Vagina (tissue), 2 donors: ENCODE measurements at places on chromosomes 3 and 15. TPM values are rescaled to one million over a fixed set of nuclear protein-coding genes. Genes with fewer than 3 reads are reported as not detected.

- no peak for DNase-seq
Observed at GRCh38 chr15:65923264-65923663, 54.0 kb downstream of the RAB11A start.

APEH gene
- total RNA-seq = 53.3 TPM

GRCh38 chr15:62135532-62136134 is 29.5 kb downstream of the C2CD4B start:
- DNase-seq = no peak

- DNase-seq = no peak
Observed at GRCh38 chr3:188421151-188421821, 267.3 kb downstream of the LPP start.

- DNase-seq = no peak
Observed at GRCh38 chr15:30921106-30921505, 17.4 kb downstream of the FAN1 start.

DNA sequence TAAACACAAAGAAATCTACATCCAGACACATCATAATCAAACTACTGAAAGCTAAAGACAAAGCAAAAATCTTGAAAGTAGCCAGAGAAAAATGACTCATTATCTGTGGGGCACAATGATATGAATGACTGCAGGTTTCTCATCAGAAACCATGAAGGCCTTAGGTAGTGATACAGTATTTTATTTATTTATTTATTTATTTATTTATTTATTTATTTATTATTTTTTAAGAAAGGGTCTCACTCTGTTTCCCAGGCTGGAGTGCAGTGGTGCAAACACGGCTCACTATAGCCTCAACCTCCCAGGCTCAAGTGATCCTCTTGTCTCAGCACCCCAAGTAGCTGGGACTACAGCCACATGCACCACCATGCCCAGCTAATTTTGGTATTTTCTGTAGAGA is 15.2 kb downstream of the CCK start:
- DNase-seq = no peak

SEMA5B gene
- total RNA-seq = 0.25 TPM

GRCh38 chr15:92074101-92074500 is 220.6 kb downstream of the SLCO3A1 start:
- no peak for DNase-seq

- no peak for DNase-seq
Observed at GRCh38 chr3:12758025-12758781, 856 bp downstream of the TMEM40 start.

KBTBD8 gene
- total RNA-seq = 0.49 TPM

GABRR3 gene
- not detected for total RNA-seq

DNA sequence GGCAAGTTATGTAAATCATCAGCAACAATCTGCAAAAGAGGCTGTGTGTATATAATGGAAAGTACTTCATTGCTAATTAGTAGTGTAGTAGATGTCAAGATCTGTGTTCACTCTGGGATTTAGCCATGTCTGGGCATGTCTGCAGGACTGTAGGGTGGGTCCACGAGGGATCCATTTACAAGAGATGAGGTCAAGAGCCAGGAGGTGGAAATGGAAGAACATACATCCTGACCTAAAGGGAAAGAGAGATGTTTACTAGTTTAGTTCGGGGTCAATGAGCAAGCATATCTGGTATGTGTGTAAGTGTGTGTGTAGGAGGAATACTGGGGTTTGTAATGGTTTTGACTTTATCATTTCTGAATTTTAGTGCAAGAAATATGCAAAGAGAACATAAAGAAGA is 171.5 kb upstream of the NANOGP8 start:
- no peak for DNase-seq

ZNF774 gene
- 8.3 TPM for total RNA-seq

DNA sequence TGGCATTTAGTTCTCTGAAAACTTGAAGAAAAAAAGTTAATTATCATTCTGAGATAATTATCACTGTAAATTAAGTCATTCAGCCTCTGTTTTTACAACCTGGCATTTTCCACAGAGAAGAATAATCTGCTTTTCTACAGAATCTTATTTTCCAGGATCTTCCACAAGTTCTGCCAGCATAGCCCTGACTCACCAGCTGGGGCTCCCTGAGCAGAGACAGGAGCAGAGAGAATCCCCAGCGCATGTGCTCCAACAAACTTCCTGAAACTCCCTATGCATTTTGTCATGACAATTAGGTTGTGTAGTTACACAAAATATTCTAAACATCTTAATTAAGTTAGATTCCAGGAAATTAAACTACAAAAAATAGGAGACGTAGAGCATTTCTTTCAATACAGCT is 32.1 kb upstream of the TMEM207 start:
- no peak for DNase-seq

CADPS gene
- 12.8 TPM for total RNA-seq

TICRR gene
- total RNA-seq = 5.2 TPM

DNA sequence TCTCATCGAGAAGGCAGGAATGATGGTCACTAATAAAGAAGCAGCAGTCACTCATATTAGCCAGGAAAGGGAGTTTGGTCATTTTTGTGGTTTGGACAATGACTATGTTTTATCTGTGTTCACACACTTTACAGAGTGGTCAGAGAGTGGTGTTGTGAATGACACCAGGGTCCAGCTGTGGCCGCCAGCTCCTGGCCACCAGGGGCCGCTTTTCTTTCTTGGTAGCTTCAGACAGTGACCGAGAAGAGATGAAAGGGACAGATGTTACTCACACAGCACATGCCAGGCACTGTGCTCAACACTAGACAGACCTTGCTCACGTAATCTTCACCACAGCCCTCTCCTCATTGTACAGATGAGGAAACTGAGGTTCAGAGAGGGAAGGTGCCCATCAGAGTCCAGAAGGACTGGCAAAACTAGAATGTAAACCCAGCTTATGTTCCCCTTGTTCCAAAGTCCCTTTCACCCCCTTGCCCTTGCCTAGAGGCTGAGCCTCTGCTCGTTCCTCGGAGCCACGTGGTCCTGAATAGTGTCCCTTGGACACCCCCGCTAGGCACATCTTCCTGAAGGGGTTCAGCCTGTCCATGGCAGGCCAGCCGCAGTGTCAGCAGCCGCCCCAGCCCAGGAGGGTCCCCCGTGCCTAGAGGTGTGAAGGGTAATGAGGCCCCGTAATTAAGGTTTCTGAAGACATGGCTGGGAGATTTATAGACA is 55.6 kb downstream of the CYP11A1 start:
- DNase-seq = no peak

SCAMP5 gene
- total RNA-seq = 6.6 TPM

GRCh38 chr3:152713989-152714388 is 120.9 kb upstream of the P2RY1 start:
- no peak for DNase-seq

NRG4 gene
- total RNA-seq = not detected

- no peak for DNase-seq
Observed at GRCh38 chr15:40506964-40507571, 36.3 kb downstream of the CHST14 start.

GRCh38 chr3:117398141-117398899 is 688.7 kb downstream of the TUSC7 start:
- DNase-seq = no peak

DNA sequence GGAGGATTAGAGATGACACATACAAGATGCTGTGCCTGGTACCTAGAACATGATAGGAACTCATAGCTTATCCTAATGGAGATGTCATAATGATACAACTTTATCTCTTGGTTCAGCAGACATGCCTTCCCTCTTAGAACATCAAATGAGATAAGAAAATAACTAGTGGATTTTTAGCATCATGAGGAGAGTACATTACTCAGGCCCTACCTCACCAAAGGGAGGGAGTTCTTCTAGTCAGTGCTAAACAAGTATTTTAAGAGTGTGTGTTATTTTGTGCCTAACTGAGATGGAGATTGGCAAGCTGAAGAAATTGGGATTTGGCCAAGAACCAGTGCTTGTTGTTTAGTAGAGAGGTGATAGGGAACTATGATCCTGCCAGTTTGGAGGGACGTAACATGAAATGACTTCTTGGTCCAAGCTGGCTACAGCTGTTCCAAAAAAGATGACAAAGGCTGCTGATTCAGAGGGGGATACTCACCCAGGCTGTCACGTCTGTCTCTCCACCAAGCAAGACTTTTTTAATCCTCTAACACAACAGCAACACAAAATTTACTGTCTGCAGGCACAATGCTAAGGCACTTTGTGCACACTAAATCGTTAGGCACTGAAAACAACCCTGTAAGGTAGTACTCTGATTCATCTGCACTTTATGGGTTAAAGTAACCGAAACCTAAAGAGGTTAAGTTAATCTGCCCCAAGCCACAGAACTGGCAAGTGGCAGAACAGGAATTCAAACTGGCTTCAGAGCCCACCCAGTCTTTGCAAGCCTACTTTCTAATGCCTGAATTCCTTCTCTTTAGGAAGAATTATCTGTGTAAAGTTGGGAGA is 126.5 kb downstream of the CMSS1 start:
- no peak for DNase-seq

GRCh38 chr3:126549861-126550487 is 8.8 kb downstream of the C3orf22 start:
- no peak for DNase-seq

DNA sequence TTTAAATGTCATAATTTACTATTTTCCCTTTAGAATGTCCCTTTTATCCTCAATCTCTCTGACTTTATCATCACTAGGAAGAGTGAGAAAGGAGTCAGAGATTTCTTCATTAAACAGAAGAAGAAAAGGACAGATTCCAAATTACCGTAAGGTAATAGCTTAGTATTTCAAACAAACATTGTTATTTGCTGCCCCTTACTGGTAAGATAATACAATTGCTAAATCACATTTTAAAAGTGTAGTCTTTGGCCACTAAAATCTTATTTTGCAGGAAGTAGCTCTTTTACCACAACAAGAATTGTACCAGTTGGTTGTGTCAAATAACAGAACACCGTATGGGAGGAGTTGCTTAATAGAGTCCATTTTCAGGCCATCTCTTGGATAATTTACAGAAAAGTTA is 53.7 kb downstream of the CGGBP1 start:
- no peak for DNase-seq

DNA sequence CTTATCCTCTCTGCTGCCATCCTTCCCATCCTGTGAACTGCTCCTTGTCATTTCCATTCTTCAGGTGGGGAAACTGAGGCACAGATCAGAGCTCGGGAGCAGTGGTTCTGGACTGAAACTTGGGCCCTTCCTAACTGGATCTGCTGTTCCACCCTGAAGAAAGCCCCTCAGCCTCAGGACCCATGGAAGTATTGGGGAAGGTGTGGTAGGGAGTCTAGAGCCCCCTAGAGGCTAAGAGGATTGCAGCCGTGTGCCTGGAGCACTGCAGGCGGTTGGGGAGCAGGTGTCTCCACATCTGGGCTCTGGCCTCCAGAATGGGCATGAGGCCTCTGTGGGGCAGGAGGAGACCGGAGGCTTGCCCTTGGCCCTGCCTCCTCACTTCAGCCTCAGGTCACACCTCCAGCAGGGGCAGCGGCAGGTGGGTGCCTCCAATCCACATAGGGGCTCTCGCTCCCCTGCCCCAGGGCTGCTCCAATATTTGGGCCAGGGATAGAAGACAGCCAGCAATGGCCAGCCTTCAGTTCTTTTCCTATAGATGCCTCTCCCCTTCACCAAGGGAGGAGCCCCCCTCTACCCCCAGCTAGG is 28.1 kb downstream of the DNAJB8 start:
- no peak for DNase-seq

DNA sequence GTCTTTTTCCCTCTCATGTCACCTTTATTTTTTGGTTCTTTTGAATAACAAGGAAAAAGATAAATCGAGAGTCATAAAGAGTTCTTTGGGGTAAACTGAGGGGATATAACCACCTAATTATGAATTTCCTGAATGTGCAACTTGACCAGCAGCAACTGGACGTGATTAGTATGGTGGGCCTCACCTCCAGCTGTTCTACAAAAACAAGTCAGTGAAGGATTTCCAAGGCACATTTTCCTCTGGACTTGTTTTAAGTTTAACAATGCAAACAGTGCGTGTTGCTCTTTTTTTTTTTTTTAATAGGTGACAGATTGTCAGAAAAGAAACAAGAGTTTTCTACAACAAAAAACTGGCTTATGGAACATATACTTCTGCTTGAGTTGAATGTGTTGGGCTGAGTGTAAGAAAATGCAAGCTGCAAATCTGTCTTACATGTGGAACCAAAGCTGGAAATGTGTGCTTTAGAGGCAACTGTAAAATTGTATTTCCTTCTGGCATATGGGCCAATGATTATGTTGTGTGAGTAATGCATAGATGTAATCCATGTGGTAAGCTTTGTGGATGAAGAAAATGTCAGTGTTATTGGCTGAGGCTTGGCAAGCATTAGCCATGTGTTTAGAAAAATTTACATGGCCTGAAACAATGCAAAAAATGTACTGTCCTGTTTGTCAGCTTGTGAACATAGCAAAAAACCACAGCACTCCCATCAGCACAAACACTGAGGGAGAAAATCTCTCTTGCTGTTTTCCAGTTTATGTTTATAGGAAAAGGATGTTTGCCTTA is 44.5 kb upstream of the FNDC3B start:
- DNase-seq = no peak

DNA sequence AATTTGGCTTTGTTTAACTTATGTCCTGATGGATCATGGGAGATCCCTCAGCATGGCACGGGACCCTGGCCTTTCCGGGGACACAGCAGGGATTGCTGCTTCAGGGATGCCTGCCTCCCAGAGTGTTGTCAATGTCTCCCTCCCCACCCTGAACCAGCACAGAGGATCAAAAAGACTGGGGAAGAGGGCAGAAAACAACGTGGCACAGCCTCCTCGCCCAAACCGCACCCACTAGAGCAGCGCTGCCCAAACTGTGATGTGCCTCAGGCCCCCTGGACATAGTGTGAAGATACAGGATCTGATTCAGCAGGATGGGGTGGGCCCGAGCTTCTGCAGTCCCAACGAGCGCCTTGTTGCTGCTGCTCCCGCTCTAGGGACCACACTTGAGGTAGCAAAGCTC is 34.5 kb downstream of the SLC6A20 start:
- peak; percentile 70 for DNase-seq

DNA sequence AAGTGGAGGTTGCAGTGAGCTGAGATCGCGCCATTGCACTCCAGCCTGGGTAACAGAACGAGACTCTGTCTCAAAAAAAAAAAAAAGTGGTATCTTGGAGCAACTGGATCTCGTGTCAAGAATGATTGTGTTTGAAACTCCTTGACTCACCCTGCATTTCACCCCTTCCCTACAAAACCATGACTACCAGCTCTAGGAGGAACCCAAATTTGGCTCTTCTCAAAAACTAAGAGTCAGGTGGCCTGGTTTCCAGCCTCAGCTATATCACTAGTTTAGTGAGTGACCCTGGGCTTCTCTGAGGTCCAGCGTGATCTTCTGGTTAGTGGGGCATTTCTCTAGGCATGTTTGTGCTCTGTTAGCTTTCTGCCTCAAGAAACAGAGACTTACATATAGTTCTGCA is 222.1 kb downstream of the FAM43A start:
- no peak for DNase-seq

DNA sequence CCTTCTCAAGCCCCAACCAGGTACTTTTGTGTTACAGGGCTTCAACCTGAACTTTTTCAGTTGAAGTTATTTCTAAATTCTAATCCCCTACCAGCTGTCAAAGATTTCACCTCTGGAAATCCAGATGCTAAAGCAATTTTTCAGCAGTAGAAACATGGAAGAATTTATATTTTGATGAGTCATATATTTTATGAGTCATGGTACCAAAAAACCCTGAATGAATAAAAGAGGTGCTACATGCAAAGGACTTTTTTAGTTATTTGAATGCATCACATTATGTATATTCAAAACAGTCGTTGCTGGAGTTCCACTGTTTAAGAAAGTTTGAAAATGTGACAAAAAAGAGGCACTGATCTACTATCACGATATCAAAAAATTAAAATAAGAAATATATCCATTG is 96.0 kb upstream of the ZNF385D start:
- no peak for DNase-seq
